Effector memory CD4-positive, alpha-beta T cell (primary cell): ENCODE measurements at places on chromosomes 16 and 17.

DNA sequence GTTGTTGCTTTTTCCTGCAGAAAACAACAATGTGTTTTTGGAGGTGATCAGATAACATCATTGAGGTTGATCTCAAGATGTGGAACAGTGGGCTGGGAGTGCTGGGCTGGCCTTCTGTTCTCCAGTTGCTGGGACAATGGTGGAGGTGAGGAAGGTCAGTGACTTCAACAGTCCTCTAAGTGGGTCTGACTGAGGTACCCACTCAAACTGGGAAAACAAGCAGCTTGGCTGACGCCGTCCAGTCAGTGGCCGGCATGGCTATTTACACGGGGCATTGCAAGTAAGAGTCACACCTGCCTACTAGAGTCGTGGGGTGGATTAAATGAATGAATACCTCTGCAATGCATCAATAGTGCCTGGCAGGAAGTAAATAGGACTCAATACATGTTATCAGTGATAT, 386.7 kb upstream of the ZFHX3 start:
- DNase-seq, result no peak

- no peak for DNase-seq
These were observed 519.1 kb downstream of the MAF start for GRCh38 chr16:79081297-79082066.

GRCh38 chr17:44367231-44367979, 3.8 kb upstream of the FAM171A2 start:
- no peak for DNase-seq

GRCh38 chr16:49701065-49701685, 154.7 kb downstream of the ZNF423 start:
- no peak for DNase-seq

DNA sequence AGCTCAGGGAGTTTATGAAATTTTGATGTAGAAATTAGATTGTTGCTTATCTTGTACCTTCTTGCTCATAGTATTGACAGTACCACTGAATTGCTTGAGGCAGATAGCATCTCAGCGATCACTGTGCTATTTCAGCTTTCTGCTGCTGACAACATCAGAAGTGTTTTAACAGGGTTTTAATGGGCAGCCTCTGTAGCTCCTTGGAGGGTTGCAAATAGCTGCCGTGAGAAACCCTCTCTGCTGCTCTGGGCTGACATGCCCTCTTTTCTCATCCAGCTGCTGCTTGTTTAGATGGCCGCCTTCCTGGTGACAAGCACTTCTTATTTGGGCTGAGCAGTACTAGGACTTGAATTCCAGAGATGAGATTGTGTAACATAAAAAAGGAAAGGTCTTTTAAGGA, 180.2 kb upstream of the TBX2 start:
- DNase-seq, result no peak

DNA sequence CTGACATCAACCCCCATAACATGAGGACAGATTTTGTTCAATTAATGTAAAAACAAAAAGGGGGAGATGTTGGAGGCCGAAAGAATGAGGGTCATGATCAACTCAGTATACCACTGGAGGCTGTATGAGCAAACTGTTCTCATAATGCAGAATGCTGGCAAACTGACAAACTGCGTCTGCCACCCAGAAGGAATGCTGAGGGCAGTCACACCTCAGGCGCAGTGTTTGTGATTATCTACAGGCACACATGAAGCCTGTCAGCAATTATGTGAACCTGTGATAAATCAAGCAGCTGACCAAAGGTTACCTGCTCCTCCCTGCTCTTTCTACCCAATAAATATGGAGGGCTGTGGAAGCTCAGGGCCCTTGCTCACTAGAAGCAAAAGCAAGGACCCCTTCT, 27.3 kb downstream of the CD300LG start:
- no peak for DNase-seq
